Kidney (tissue), 22 donors: ENCODE measurements at places on chromosomes 2 and 18. TPM values are rescaled to one million over a fixed set of nuclear protein-coding genes. Genes with fewer than 3 reads are reported as not detected.

DNA sequence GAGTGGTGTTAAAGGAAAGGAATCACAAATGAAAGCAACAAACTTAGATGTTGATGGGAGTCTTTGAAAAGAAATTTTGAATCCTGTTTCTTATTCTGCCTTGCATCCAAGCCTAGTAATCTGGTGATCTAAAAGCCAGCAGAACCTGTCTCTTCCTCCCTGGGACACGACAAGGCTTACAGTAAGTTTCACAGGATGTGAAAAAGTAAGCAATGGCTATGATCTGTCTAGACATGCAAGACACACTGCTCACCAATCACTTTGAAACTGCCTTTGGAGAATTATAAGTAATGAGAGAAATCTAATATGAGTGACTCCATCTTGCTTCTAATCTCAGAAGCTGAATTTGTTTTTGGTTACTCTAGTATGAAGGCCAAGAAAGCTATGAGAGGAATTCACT is 103.7 kb downstream of the KCNH7 start:
- no peak for DNase-seq

- DNase-seq, result no peak
Measured at GRCh38 chr18:12017081-12017480, 35.8 kb downstream of the IMPA2 start.

GRCh38 chr2:67627456-67628207 is 230.5 kb downstream of the ETAA1 start:
- DNase-seq, result no peak

TMEM247 gene
- total RNA-seq, result not detected

MOB4 gene
- total RNA-seq, result 23.0 TPM

SEPTIN10 gene
- 80.7 TPM for total RNA-seq
